Stimulated activated CD4-positive, alpha-beta T cell treated with anti-CD3 and anti-CD28 coated beads, Interleukin-4, amount 100 ng/mL, for 24 hours (primary cell): ENCODE measurements at places on chromosomes 7 and 10.

DNA sequence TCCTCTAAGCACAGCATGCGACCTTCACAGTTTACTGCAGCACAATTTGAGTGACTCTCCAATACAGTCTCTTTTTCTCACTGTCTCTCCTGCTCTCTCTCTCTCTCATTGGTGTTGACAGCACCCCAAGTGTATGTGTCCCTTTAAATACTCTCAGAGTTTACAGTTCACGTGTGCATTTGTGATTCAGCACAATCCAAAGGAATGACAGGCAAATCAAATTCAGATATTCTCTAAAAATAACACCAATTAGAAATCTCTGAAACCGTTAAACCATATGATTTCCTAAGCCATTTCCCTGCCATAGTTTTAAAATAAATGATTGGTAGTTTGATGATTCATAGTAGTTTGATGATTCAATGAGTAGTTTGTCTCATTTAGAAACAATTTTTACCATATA, 104.0 kb upstream of the GAD2 start:
- DNase-seq, result no peak

- no peak for DNase-seq
Measured at GRCh38 chr7:28208506-28208905, 27.9 kb upstream of the JAZF1 start.

DNA sequence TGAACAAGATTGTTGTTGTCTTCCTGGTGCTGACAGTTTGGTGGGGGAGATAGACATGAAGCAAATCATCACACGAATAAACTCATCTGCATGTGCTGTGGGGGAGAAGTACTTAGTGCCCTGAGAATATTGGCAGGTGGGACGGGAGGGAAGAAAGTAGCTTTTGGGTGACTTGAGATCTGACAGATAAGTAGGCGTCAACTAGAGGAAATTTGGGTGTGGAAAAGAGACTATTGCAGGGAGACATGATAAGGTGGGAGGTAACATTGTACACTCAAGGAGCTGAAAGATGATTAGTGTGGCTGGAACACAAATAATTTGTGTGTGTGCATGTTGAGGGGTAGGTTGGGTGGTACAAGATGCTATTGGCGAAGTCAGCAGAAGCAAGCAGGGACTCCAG, 30.1 kb downstream of the CNNM2 start:
- DNase-seq, result no peak

- DNase-seq, result no peak
Measured at GRCh38 chr10:73591935-73592699, 975 bp upstream of the USP54 start.

GRCh38 chr7:82559193-82559805, 115.7 kb upstream of the CACNA2D1 start:
- DNase-seq, result no peak

DNA sequence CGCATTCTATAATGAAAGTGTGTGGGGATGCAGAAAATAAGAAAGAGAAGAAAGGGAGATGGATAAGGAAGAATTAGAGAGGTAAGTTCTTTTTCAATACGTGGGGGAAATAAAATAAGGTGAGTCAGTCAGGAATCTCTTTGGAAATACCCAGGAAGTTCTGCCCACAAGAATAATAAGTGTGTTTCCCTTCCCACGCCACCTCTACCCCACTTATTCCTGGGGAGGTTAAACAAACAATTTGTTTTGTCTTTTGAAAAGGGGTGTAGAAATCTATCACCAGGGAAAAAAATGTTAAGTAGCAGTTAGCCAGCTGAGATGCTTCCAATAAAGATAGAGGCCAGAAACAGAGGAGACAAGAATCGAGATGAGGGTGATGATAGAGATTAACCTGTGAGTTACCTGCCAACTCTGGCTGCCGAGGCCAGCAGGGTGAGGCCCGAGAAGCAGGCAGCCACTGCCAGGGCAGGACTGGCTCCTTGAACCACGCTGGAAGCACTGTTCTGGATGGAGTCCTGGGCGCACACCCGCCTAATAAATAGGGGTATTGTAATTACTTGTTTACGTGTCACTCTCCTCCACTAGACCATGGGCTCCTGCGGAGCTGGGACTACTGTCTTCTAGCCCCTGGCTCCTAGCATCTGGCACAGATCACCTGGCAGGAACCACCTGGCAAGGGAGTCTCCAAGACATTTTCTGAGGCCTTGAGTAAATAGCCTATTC, 191.3 kb downstream of the FGFR2 start:
- no peak for DNase-seq

GRCh38 chr7:12315049-12315448, 88.6 kb downstream of the VWDE start:
- no peak for DNase-seq

DNA sequence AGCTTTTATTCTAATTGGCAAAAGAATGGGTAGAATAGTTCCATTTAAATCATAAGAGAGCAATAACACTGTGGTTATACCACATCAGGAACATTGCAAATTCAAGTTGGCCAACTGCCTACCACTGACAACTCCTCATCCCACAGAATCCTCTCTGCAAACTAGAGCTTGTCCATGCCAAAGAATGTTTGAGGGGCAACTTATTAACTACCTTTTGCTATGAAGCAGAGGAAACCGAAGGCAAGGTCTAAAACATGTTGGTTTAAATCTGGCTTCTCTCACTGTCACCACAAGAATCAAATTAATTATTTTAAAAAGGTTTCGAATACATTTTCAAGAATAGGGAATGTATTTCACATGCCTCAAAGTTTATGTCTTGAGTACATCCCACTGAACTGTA, 36.0 kb downstream of the RHOBTB1 start:
- DNase-seq, result no peak
